ENCODE measurements at places on chromosomes 3 and 15.

DNA sequence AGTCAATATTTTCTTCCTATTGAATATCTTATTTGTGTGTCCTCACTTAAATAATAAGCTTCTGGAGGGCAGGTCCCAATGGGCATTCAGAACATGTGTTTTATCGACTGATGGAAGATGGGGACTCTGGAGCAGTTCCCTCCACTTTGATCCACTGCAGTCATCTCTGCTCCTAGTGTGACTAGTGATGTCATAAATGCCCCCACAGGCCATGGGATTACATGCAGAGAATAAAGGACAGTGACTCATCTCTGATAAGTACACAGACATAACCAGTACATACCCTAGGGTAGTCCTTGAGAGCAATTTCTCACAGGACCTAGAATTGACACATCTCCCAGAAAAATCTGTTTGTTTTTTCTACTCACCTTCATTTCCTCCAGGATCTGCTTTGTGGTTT is 49.4 kb upstream of the FMN1 start:
- DNase-seq, result peak; percentile 54

GRCh38 chr15:77010857-77011256 is 15.9 kb downstream of the PSTPIP1 start:
- DNase-seq, result no peak

DNA sequence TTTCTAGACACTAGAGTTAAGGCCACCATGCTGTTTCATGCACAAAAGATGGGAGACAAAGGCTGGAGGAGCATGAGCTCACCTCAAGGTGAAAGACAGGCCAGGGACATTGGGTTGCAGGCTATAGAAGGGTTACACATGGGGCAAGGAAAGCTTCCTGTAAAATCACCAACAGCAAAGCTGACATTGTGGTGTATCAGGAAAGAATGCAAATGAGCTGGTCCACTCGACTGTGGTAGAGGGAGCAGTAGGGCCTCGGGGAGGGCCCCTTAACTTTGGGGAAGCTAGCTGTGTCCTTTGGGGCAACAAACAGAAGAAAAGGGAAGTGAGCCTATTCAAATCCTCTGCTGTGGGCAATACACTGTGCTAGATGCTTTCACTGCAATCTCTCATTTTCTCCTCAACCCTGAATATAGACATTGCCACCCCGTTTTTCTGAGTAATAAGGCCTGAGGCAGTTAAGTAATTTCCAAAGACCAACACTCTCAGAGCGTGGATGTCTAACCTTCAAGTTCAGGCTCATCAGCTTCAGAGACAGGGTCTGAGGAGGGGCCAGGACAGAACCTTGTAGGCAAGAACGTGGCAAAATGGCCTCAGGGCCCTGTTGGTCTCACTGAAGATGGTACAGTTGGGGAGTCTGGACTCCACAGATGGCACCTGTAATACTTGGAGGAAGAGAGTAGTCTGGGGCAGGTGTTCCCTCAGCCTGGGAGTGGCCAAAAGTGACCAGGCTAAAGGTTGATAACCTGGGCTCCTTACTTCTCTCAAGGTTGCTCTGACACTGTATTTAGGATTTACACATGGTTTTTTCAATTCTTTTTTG is 24.1 kb downstream of the CX3CR1 start:
- no peak for DNase-seq

DNA sequence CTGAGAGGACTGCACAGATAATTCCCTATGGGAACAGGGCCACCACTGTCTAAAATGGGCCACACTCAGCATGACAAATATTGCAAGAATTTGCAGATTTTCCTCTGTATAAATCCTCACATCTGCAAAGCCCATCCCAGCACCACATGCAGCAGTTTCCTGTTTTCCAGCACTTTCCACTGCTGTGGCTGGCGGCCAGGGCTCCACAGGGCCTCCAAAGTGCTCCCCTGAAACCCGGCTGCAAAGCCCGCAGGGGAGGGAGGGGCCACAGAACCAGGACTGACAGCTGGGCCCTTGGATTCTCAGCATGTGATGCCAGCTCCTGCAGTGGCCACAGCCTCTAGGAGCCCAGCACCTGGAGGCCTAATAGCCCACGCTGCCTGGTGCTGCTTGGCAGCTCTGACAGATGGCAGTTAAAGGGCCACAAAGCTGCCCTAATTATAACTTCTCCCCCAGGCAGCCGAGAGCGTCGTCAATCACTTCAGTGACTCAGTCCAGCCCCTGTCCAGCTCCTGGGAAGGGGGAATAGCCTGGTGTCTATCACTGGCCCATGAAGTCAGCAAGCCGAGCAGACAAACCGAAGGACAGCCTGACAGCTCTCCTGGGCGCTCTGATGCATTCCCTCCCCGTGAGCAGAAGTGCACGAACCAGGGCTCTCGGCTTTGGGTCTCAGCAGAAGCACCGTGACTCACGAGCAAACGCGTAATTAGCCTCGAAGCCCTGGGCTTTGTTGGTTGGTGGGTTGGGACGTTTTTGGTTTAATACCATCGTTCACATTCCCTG is 4.7 kb downstream of the LRRC15 start:
- DNase-seq, result peak; percentile 98

Data from fibroblast of skin of right biceps (primary cell).